Muscle of leg (tissue), 16 donors: ENCODE measurements at places on chromosomes 1 and 21. TPM values are rescaled to one million over a fixed set of nuclear protein-coding genes. Genes with fewer than 3 reads are reported as not detected.

Gene PDC
- not detected for total RNA-seq

Gene ATAD3C
- total RNA-seq = 0.22 TPM

Gene HORMAD1
- total RNA-seq = 0.18 TPM

Gene ZNF697
- total RNA-seq = 10.1 TPM

Gene NDC1
- total RNA-seq = 11.3 TPM

Gene LIX1L
- total RNA-seq = 23.4 TPM

- no peak overlapping the region for H3K4me3 ChIP-seq
- no peak for DNase-seq
- no peaks in the 10 kb centered on the region for H3K36me3 ChIP-seq
- no peak overlapping the region for H3K27ac ChIP-seq
- H3K4me1 ChIP-seq = no peaks in the 10 kb centered on the region
Measured at GRCh38 chr1:160474392-160475242, 48.4 kb downstream of the SLAMF6 start.

DNA sequence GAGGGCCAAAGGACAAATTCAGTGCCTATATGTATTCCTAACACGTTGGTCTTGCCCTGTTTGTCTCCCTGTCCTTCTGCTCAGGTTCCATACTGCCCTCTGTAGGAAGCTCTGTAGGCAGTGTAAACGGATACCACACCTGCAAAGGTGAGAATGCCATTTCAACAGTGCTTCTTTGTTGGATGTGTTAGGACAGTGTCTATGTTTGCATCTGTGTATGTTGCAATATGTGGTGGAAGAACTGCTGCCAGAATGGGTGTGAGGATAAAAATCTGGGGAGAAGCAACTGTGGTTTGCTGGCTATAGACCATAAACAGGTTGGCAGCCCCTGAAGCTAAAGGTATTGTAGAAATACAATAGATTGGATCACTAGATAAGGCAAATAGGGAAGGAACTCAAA, 113.1 kb upstream of the BMP8A start:
- H3K27me3 ChIP-seq = no peaks in the 10 kb centered on the region
- H3K4me1 ChIP-seq = no peaks in the 10 kb centered on the region
- no peak for DNase-seq
- peaks cover 34% of the 10 kb centered on the region for H3K36me3 ChIP-seq

GRCh38 chr1:14474856-14475255, 123.6 kb upstream of the KAZN start:
- H3K27ac ChIP-seq = no peak overlapping the region
- no peaks in the 10 kb centered on the region for H3K4me1 ChIP-seq
- no peak overlapping the region for H3K4me3 ChIP-seq
- no peaks in the 10 kb centered on the region for H3K36me3 ChIP-seq
- H3K27me3 ChIP-seq = no peaks in the 10 kb centered on the region

DNA sequence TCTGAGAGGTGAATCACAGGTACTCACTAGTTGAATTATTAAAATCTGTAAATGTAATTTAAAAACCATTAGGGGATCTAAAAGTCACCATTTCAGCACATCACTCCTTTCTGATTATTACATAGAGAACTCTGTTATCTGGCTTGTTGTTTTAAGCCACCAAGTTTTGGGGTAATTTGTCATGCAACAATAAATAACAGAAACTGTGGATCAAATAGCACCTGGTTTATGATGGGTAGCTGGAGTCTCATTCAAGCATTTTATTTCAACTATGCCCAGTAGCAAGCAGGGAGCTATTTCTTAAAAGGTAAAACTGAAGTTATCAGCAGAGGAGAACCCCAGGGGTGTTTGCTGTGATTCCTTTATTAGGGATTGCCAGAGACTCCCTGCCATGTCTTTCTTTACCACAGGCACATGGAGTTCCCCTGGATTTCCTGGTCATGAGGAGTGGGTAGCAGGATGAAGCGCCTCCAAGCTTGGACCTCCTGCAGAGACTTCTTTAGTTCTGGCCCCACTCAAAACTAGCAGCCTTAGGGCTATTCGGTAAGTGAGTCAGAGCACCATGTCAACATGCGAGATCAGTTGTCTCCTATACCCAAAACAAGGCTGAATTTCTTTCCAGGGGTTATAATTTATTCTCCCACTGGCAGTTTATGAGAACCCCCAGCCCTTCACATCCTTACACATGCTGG, 179.2 kb downstream of the GIPC2 start:
- DNase-seq = no peak
- H3K4me3 ChIP-seq = no peak overlapping the region
- H3K4me1 ChIP-seq = peaks cover 7% of the 10 kb centered on the region
- H3K27me3 ChIP-seq = no peaks in the 10 kb centered on the region
- H3K27ac ChIP-seq = peak overlapping the region; percentile 47

- H3K4me1 ChIP-seq = peaks cover 4% of the 10 kb centered on the region
- DNase-seq = no peak
- H3K36me3 ChIP-seq = no peaks in the 10 kb centered on the region
- no peak overlapping the region for H3K4me3 ChIP-seq
- H3K27me3 ChIP-seq = no peaks in the 10 kb centered on the region
- no peak overlapping the region for H3K27ac ChIP-seq
Measured at GRCh38 chr21:34333121-34333739, 30.6 kb upstream of the KCNE2 start.
